ENCODE measurements at places on chromosomes 13 and 19.

GRCh38 chr19:38658462-38659306 is 11.2 kb downstream of the ACTN4 start:
- no peak for DNase-seq

- no peak for DNase-seq
These were observed 261.6 kb downstream of the GPC5 start for GRCh38 chr13:91660076-91660415.

DNA sequence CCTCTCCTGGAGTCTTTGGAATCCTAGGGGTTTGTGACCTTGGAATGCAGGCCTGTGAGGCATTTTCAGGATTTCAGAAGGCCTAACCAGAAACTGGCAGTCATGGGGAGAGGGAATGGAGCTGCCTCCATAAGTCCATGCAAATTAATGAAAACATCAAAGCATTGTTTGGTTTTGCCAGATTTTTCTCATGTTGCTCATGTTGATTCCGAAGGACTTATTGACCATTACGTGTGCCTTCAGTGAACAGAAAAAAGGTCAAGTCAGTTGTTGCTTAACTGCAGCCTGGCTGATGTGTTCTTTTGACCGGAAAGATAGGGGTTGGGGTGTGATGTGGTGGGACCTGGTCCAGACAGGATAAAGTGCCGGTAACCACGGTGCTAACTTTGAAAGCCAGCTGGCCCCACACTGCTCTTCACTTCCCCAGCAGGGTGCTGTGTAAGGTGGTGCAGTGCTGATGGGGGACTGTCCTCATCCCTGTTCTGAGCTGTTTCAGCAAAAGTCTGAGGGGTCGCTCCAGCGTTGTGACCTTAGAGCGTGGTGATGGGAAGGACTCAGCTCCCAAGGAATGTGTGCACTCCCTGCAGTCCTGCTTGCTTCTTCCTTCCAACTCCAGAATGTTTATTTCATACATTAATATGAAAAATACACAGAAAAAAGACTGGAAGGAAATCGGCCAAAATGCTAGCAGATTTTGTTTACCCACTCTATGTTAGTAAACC is 3.5 kb downstream of the RNF113B start:
- no peak for DNase-seq

- peak; percentile 24 for DNase-seq
These were observed 17.6 kb downstream of the LIG1 start for GRCh38 chr19:48152551-48152950.

- DNase-seq: no peak
These were observed 1.4 kb downstream of the SLC1A6 start for GRCh38 chr19:14978161-14978776.

- DNase-seq: no peak
These were observed 12.6 kb downstream of the LRRC4B start for GRCh38 chr19:50555450-50556281.

DNA sequence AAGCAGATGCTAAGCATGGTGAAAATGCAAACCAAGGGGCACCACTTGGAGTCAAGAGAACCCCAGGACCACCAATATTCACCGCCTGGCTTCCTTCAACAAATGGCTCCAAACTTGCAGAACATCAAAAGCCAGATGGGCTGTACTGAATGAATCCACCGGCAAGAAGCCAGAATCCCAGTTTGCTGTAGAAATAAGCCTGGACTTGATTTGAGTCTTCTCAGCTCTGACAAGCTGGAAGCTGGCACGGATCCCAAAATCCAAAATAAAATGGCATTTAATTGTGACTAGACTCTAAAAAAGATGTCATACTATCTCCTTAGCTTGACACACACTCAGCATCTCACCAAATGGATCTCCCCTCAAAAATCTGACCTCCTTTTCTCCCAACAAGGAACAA is 11.9 kb downstream of the EFNB2 start:
- no peak for DNase-seq

- no peak for DNase-seq
These were observed 242.2 kb downstream of the B3GLCT start for GRCh38 chr13:31441800-31442510.

DNA sequence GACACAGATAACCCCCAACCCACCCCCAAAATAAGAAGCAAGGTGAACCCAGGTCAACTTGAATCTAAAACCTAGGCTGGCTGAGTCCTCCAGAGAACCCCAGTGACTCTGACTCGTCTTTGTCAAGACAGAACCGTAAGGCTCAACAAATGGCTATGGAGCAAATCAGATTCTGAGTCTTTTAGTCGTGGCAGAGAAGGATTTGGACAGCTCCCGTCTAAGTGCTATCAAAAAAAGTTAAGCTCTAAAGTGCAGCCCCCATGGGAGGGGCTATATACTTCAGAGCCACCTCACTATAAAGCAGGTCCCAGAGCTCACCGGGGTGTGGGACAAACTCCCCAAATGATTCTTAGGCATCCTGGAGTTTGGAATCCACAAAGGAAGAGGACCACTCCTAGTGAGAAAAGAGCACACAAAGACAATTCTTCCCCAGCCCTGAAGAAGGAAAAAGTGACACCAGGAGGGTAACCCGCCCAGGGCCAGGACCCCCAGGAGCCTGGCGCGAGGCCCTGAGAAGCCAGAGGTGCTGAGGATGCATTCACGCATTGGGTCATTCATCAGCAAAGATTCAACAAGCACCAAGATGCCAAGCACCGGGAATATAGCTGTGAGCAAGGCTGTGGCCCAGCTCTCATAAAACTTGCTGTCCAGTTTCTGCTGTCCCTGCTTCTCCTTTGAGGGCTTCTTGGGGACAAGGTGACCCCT is 25.4 kb upstream of the C13orf42 start:
- no peak for DNase-seq

DNA sequence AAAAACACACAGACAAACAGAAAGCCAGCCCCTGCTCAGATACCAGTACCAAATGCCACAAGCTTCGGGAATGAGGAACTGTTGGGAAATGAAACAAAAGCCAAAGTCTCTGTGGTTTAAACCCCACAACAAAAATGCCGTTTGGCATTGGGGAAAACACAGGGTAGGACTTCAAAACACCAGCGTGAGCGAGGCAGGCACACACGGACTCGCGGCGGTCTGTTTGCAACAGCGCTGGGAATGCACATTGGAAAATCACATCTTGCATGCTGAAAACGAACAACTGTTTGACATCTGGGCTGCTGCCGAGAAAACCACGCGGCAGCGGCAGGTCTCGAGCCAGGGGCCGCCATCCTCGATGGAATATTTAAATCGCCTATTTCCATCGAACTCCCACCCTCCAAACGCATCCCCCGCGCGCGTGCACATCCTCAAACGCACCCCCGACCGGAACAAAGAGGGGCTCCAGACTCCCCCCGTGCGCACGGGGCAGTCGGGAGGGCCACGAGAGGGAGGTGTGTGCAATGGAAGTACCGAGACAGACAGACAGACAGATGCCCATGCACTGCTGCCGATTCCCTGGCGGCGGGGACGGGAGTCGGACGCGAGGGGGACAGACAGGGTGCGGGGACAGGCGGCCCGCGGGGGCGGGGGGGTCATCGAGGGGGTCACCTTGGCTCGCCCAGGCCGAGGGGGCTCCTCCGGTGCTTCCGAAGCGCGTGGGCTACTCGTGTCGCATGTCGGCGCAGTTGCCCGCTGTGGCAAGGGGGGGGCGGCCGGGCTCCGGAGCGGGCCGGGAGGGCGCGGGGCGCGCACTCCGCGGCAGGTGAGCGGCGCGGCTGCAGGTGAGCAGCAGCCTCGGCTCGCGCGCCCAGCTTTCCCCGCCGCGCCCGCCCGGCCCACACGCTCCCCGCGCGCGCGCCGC is at the start of gene GPR12:
TSS of gene GPR12 (minus strand) at position 880 of the 925 bp plus-strand sequence. CDS start 959 bp downstream, outside the sequence.
- DNase-seq: no peak

Measured in stimulated activated CD8-positive, alpha-beta memory T cell treated with anti-CD3 and anti-CD28 coated beads, Interleukin-7, amount 100 ng/mL, for 48 hours (primary cell).